Smooth muscle cell of the brain vasculature (primary cell): ENCODE measurements at places on chromosomes 7 and 10.
A peak's percentile ranks its signal among the peaks of the same experiment; 100 is the strongest.

DNA sequence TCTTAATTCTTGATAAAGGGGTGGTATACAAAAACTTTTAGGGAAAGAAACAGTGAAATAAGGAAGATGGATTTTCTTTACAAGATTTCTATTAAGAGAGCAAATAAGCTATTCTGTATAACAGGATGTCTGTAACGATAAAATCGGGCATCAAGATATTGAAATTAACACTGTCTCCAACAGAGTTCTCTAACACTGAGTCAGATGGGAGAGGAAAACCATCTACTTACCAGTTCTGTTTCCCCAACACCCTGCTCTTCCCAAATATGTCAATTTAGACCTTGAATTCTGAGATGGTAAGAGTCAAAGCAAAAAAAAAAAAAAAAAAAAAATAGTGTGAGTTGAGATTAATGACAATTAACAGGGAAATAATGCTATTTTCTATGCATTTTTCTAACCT lies 23.0 kb downstream of the SMURF1 start:
- DNase-seq: no peak

GRCh38 chr7:1514995-1515401 lies 10.8 kb upstream of the INTS1 start:
- DNase-seq: no peak

- no peak for DNase-seq
These were observed 466.1 kb downstream of the PTPRN2 start for GRCh38 chr7:158121441-158122045.

DNA sequence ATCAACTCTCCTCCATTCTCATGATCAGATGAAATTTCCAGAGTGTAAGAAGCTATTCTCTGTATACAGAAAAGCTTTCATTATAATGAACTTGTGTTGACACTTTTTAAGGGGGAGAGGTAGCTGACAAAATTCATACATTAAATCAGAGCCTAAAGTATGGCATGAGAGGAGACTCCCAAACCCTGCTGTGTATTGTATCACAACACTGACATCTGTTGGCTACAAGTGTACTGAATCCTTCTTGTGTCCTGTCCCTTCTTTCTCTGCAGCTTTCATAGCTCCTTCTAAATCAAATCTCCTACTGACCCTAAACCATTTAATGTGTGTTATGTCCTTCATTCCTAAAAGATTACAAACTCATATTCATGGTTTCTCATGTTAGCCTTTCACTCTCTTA lies 70.9 kb downstream of the GCC1 start:
- DNase-seq: peak; percentile 3

- DNase-seq: peak; percentile 76
These were observed 177.9 kb upstream of the PLXDC2 start for GRCh38 chr10:19638182-19638895.

DNA sequence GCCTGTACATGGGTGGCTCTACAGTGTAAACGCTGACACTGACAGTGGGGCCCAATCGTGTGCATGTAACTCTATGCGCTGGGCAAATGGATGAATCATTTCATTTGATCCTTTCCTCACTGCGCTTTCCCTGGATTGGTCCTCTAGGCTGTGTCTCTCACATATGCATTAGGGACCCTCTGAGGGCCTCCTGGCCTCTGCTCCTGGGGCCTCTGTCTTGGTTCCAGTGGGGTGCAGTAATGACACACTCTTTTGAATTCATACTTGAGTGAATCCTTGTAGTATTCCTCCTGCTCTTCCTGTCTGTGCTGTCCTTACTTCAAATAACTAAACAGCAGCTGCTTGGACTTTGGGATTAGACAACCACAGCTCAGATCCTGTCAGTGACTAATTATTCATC lies 176.5 kb upstream of the ADO start:
- DNase-seq: no peak

DNA sequence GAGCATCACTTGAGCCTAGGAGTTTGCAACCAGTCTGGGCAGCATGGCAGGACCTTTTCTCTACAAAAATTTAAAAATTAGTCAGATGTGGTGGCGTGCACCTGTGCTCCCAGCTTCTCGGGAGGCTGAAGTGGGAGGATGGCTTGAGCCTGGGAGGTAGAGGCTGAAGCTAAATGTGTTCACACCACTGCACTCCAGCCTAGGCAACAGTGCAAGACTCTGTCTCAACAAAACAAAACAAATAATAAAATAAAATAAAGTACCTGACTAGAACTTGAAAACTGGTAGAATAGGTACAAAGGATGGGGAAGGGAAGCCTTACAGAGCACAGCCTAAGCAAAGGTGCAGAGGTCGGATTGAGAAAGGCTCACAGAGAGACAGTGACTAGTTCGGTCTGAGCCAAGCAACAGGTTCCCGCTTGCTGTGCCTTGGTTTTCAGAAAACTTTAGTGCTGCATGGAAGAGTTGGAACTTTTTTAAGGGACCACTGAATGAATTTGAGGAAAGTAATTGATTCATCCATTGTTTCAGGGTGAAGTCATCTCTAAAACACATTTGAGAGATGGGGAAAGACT lies 100.1 kb upstream of the STK17A start:
- no peak for DNase-seq

DNA sequence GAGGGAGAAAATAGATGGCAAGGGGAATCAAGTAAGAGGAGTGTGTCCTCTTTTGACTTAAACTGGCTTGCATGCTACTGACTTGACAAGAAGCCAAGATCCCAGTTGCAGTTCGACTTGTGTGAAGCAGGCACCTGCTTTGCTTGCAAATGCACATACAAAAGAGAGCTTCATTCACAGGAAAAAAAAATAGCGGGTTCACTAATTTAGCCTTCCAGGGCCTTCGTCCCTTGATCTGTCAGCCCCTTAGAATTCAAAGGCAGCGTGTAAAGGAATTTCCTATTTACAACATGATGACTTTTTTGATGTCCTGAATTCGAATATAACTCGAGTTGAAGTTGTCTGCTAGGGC lies 192.1 kb downstream of the CELF2 start:
- no peak for DNase-seq
